ENCODE measurements at places on chromosomes 6 and 20.

DNA sequence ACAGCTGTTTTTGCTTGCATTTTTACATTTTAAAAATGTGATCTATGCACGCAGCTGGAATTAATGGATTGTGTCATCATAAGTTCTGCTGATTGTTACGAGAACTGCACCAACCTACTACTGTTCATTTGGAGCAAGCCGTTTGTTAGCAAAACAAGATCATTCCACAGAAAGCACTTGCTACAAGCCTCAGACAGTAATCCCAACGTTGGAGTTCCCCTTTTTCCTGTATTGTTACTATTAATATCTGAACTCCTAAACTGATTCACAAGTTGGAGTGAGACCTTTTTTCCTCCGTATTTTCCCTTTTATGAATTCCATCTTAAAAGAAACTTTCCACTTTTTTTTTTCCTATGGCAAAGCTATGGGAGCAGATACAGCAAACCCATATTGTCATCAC is 3.5 kb downstream of the TENT5A start:
- no peak for DNase-seq

GRCh38 chr6:25329161-25329817 is 50.1 kb downstream of the CARMIL1 start:
- no peak for DNase-seq

- DNase-seq, result no peak
Observed at GRCh38 chr6:81609736-81610135, 142.7 kb downstream of the TENT5A start.

- no peak for DNase-seq
Observed at GRCh38 chr6:147248859-147249258, 44.6 kb downstream of the STXBP5 start.

DNA sequence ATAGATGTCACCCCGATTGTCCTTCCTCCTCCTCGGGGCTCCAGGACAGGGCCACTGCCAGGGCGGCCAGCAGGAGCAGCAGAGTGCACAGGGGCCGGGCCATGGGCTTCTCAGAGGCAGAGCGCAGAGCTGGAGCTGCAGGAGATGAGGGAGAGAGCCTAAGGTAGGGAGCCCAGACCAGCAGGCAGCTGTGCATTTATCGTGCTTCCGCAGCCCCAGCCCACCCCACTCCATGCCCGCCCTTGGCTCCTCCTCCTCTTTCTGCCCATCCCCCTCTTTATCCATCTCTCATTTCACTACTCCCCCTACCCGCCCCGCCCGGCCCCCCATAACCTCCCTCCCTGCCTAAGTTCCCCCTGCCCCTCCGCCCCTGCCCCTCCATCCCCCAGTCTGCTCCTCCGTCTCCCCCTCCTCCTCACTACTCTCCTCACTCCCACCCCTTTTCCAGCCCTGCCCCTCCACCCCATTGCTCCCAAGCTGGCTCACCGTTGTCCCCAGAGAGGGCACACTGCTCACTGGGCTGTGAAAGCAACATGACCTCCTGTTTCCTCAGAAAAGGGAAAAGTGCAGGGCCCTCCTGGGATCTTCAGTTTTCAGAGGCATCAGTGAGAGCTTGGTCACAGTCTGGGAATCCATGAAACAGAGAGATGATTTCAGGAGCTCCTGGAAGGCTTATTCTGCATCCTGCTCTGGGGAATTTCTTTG is 25.5 kb upstream of the CST1 start:
- no peak for DNase-seq

GRCh38 chr6:32424589-32425300 is 14.9 kb upstream of the HLA-DRA start:
- DNase-seq, result no peak

DNA sequence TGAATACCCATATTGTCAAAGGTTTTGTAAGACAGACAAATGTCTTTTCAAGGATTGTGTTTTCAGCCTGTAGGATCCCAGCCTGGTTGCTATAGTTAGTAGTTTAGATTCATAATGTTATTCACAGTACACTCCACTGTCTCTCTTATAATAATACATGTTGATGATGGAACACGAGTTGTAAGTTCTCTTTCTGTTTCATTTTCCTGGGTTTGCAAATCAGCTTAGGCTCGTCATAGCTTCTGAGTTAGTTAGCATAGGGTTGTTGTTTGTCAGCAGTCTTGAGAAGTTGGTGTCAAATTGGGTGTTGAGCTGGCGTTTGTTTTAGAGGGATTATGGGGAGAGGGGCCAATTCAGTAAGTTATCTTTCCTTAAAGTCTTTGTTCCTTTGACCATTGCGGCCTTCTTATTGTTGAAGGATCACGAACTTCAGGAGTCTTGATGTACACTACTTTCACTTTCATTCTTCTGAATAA is 45.8 kb downstream of the QKI start:
- peak; percentile 31 for DNase-seq
